ENCODE measurements at places on chromosomes 3 and 15.

DNA sequence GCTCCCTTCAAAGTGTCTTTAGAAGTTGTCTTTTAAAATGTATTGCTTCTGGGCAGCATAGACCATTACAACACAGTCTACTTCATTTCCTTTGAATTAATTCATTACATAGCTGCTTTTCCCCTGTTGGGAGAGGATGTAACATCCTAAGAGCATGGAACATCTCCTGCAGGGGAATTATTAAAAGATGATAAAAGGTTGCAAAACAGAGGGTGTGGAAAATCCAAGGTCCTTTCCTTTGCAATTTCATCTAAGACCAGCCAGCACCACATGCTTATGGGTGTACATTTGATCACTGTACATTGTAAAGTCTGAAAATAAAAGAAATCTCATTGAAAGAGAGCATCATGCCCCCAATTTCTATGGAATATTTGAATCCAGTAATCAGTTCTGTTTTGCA lies 57.4 kb downstream of the TIPARP start:
- DNase-seq: no peak

- no peak for DNase-seq
Measured at GRCh38 chr3:14211621-14212020, 33.0 kb downstream of the LSM3 start.

GRCh38 chr3:114442246-114442645 lies 148.4 kb downstream of the TIGIT start:
- no peak for DNase-seq

DNA sequence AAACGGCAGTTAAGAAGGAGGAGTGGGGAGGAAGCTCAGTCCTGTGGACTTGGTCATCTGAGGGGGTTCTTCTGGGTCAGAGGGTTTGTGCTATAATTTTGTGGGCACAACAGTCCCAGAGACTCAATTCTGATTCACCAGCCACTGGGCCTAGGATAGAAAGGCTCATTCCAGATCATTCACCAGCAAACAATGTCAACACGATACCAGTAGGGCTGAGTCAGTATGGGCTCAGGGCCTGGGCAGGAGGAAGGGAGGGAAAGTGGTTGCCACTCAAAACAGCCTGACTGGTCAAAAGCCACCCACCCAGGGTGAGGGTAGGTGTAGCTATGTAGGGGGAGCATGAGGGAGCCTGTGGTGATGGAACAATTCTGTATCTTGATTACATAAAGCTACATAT lies 86.9 kb upstream of the MEX3B start:
- DNase-seq: no peak

DNA sequence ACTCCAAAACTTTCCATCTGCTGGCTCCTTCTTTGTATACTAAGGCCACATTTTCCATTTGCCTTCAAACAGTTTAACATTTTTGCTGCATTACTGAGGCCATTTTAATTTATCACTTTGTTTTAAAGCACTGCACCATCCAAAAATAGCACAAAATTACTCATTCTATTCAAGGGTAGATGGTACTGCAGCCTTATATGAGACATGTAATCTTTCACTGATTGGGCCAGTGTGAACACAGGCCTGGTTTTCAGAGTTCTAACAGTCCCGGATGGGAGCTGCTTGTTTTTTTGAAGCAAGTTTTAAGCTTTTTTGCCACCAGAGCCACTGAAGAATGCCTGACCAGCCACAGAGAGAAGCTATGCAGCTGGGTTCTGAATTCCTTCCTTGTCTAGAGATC lies 172.3 kb upstream of the TSC22D2 start:
- no peak for DNase-seq

DNA sequence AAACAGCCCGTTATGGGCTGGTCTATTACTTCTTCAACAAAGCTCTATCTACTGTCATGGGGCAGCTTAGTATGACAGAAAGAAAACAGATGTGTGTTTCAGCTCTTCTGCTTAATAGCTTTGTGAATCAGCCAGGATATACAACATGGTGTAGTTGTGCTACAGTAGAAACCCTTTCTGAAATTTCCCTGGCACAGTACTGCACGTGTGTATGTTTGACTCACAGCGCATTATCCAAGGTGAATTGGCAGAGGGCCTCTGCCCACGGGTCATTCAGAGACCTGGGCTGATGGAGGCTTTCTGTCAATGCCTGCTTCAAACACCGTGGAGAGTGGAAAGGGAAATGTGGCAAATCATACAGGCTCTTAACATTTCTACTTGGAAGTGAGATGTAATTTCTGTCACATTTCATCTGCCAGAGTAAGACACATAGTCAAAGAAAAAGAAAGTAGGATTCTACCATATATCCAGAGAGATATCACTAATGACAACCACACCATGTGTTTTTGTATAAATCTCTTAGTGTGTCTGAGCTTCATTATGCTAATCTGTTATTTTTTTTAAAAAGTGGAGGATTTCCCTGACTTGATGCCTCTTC lies 505.1 kb downstream of the CNTN4 start:
- DNase-seq: no peak
